ENCODE measurements at places on chromosomes 11 and 22.

DNA sequence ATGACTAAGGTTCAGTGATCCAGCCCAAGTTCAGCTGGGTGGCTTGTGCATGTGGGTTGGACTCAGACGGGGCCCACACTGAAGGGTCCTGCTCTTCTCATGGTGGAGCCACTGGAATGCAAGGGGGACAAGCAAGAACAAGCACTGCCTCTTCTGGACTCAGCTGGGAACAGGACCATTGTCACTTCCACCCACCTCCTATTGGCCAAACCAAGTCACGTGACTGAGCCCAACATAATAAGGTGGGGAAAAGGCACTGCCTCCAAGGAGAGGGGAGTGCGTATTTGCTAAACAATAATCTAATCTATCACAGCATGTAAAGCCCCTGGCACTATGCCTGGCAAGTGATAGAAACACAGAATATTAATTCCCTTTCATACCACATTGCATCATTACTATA, 87.1 kb downstream of the CHST1 start:
- no peak for DNase-seq

DNA sequence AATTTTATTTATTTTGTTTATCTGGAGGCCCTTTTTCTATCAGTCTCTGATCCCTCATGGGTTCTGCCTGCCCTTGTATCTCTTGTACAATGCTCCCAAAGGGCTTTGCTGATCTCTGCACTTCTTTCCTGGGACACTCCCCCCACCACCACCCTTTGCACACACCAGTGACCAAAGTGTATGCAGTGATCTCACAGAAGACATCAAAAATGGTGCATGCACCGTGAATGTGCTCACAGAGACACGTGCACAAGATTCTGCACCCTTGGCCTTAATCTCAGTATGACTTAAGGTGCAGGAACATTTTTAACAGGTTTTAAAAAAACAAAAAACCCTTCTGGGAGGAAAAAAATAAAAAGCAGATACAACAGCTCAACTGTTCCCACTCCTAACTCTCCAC, 12.2 kb upstream of the ADSL start:
- no peak for DNase-seq

DNA sequence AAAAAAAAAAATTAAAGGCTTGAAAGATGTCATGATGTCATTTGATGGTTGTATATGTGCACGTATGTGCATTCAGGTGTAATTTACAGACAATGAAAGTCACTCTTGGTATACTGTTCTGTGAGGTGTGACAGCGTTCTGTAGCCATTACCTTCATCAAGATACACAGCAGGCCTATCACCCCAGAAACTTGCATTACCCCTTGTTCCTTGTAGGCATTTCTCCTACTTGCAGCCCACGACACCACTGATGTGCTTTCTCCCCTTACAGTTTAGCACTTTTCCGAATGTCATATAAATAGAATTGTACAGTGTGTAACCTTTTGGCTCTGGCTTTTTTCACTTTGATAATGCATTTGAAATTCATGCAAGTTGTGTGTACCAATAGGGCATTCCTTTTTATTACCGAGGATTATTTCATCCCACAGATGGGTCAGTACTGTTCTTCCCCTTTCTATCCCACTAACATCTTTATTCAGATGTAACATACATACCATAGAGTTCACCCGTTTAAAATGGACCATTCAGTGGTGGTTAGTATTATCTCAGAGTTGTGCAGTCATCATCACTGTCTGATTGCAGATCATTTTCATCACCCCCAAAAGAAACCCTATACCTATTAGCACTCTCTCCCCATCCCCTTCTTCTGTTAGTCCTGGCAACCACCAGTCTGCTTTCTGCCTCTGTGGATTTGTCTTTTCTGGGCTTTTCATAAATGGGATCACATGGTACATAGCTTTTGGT, 30.3 kb downstream of the BCR start:
- no peak for DNase-seq

- no peak for DNase-seq
Observed at GRCh38 chr11:64870176-64870892, 8.1 kb downstream of the EHD1 start.

GRCh38 chr11:2203440-2204259, 32.0 kb upstream of the TH start:
- DNase-seq, result no peak

DNA sequence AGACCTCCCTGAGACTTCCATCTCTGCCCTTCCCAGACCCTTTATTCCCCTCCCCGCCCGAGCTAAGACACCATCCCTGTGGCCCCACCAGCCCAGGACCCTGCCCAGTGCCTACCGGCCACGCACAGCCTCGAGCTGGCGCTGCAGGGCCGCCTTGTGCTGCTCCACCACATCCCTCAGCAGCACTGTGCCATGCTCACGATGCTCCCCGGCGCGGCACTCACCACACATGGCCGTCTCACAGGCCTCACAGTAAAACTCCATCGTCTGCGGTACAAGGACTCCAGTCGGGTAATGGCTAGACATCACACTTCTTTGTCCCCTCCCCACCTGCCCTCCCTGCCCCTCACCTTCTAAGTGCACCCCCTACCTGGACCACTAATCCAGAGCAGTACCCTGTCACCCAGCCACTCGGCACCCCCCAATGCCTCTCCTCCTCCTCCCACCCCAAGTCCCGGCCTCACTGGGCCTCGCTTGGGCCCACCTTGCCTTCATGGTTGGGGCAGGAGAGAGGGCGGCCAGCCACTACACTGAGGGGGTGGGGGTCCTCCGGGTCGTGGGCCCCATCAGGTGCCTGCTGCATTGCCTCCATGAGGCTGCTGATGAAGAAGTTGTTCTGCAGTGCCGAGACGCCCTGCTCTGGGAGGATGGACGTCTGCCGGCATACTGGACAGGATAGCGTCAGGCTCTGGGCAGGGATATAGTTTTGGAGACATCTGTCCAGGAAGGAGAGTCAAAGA, 16.0 kb downstream of the TRIM3 start:
- no peak for DNase-seq

- no peak for DNase-seq
Observed at GRCh38 chr11:105298630-105299029, 159.1 kb upstream of the CARD18 start.

- no peak for DNase-seq
Observed at GRCh38 chr11:73859671-73860070, 17.0 kb downstream of the COA4 start.

- no peak for DNase-seq
Observed at GRCh38 chr11:124633355-124633754, 10.7 kb downstream of the TBRG1 start.

- no peak for DNase-seq
Observed at GRCh38 chr22:42654436-42655073, 5.4 kb upstream of the CYB5R3 start.

- no peak for DNase-seq
Observed at GRCh38 chr11:23797624-23798419, 699.0 kb upstream of the LUZP2 start.

DNA sequence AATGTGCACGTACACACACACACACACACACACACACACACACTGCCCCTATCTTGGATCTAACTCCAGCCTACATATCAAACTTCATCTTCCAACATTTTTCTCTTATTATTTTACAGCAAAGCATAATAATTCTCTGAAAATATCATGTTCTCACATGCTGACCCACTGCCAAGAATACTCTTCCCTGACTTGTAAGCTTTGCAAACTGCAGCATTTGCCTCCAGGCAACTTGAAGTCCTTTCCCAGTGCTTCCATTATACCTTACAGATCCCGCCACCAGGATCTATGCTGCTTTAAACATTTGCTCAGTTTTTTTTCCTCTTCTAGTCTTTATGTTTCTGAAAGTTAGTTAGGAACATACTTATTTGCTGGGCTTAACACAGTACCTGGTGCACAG, 483.3 kb upstream of the ARHGAP42 start:
- no peak for DNase-seq

DNA sequence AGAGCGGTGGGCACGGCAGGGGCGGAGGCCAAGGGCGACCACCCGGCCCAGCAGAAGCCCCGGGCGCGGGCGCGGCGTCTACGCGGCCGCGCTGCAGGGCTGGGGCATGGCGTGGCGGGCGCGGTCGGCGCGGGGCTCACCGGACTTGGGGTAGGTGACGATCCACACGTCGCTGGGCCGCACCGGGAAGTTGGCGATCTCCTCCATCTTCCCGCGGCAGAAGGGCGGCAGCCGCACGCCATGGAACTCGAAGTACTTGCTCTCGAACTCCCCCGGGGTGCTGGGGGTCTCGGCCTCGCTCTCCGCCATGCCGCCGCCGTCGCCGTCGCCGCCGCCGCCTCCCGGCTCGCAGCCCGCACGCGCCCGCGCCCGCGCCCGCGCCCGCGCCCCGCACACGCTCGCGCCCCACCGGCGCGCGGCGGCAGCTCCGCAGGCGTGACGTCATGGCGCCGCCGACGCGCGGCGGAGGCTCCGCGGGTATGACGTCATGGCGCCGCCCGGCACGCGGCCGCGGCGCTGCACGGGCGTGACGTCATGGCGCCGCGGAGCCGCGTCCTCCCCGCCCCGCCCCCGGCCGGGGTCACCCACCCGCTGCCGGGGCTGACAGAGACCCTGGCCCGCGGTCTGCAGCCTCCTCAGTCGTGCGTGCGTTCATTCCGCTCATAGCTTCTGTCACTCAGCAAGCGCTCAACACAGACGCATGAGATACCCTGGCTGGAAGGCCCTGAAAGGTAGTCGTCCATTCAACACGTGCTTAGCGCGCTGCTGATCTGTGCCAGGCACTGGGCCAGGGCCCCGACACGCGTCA, at the start of gene SULT4A1:
SULT4A1 (minus strand) TSS at position 440 of the 808 bp plus-strand sequence; CDS start at position 309, 131 bp downstream.
- DNase-seq, result no peak

GRCh38 chr11:100675115-100675650, 11.9 kb upstream of the ARHGAP42 start:
- no peak for DNase-seq

- no peak for DNase-seq
Observed at GRCh38 chr22:34236527-34236926, 316.3 kb upstream of the LARGE1 start.

GRCh38 chr11:117300283-117300663, 9.1 kb downstream of the BACE1-AS start:
- DNase-seq, result no peak

GRCh38 chr11:2987881-2988861, 4.0 kb downstream of the NAP1L4 start:
- DNase-seq, result no peak

GRCh38 chr11:128501008-128501407, 86.3 kb downstream of the ETS1 start:
- no peak for DNase-seq

DNA sequence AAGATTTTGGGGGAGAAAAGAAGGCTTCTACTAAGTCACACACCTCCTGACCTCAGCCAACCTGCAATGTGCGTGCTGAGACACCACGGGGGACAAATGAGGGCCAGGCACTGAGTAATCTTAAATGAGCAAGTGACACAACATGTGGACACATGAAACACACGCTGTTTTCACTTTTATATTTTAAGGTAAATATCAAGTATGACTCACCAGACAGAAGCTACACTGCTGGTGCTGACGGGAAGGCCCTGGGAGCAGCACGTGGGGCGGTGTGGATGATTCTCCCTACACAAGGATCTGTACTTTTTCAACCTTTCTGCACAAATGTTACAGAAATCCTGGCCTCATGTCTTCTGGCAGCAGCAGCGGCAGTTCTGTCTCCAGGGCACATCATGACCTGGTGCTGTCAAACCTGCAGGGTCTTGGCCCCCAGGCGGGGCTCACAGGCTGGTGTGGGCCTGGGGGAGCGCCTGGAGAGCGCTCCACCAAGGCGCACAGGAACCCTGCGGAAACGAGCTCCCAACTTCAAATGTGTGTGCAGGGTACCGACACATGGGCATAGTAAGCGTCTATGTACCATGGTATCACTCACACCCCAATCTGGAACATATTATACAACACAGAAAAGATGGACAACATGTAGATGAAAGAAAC, 61.7 kb downstream of the DGCR2 start:
- no peak for DNase-seq

DNA sequence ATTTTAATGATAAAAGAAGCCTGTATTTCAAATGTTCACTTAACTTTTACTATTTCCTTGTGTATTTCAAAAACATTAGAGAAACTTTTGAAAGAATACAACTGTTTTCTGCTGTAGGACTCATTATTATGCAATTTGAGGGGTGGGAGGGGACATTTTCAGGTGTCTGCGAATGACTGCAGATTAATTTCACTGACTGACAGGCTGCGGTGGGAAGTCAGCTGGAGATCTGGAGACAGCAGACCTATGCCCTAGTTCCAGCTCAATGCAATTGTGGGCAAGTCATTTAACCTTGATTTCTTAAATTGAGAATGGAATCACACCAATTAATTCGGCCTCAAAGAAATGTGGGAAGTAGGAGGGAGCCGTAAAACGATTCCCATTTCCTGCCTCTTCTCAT, 128.7 kb downstream of the ARL14EP start:
- DNase-seq, result no peak

- peak; percentile 23 for DNase-seq
Observed at GRCh38 chr22:17013396-17014100, 5.5 kb upstream of the GAB4 start.

DNA sequence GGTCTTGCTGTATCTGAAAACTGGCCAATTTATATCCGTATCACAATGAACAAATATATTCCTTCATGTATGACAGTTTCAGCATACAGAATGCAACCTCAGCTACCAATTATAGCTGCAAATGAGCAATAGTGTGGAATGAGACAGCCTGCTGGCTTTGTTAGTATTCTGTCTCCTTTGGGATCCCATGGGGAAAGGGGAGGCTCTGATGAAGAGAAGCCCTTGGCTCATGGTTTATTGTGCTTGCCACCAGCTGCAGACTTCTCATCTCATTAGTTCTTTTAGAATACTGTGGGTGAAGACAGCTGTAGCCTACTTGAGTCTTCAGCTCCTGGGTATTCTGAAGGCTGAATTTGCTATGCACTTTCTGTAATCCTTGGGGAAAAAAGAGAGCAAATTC, 42.4 kb downstream of the PITPNB start:
- DNase-seq, result no peak

- DNase-seq, result no peak
Observed at GRCh38 chr11:100663583-100663982, 23.5 kb upstream of the ARHGAP42 start.

GRCh38 chr22:25478528-25478927, 85.9 kb upstream of the GRK3 start:
- no peak for DNase-seq

DNA sequence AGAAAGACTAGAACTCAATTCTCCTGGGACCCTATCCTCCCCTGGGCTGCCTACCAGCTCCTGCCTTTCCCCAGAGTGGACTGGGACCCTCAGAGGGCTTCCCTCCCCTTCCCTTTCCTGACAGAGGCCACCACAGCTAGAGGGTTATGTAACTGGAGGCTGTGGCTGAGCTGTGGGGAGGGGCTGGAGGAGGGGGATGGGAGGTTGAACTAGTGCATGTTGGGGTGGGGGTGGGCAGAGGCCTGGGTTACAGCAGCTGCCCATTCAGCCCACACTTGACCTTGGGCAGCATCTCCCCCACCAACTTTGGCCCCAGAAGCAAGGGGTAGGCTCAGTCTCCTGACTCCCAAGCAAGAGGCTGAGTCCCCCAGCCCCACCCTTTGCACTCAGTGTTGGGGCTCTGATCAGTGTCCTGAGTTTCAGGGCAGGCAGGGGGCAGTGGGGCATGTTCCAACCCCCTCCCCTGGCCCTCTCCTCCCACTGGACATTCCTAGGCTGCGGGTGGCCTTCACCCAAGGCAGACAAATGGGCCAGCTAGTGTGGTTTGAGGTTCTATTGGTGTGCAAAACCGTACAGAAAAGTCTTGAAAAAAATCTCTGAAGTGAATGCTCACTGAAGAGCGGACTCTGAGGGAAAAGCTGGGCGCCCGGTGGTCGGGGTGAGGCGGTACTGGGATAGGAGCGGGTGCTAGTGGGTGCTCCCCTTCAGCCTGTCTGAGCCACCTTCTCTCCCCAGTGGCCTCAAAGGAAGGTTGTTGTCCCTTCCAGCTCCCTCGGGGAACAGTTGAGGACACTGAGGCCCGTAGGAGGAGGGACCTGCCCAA, 3.8 kb downstream of the KCNC1 start:
- no peak for DNase-seq

- DNase-seq, result no peak
Observed at GRCh38 chr22:39527481-39527961, 5.0 kb downstream of the RPS19BP1 start.

All from NCI-H1048 (cell line).